Endothelial cell (in vitro differentiated cells): ENCODE measurements at places on chromosomes 12 and 14. TPM values are rescaled to one million over a fixed set of nuclear protein-coding genes. Genes with fewer than 3 reads are reported as not detected.

DNA sequence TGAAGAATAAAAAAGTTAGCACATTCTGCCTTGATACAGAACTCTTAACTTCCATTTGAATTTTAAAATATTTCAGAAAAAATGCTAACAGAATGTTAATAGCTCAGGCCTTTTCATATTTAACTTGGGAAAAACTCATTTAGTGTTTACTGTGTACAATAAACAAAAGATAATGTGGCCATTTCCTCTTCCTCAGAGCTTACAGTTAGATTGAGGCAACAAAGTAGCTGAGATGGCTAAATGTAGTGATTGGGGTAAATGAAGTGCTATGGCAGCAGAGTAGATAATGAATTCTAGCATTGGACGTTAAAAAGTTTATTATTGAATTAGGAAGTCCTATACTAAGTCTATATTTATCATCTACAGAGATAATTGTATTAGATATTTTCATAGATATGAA, 12.7 kb downstream of the CPSF2 start:
- DNase-seq = no peak

GRCh38 chr12:78034025-78034424, 203.3 kb downstream of the NAV3 start:
- DNase-seq = no peak

GRCh38 chr12:53700567-53700966, 24.7 kb upstream of the ATP5MC2 start:
- no peak for DNase-seq

- peak; percentile 57 for DNase-seq
Measured at GRCh38 chr12:6700646-6701051, at the start of gene PIANP. TSS of gene PIANP (minus strand) at chr12:6700815. CDS start at chr12:6698061, 2,754 bp downstream.

- no peak for DNase-seq
Measured at GRCh38 chr12:23458640-23459039, 490.8 kb downstream of the SOX5 start.

DNA sequence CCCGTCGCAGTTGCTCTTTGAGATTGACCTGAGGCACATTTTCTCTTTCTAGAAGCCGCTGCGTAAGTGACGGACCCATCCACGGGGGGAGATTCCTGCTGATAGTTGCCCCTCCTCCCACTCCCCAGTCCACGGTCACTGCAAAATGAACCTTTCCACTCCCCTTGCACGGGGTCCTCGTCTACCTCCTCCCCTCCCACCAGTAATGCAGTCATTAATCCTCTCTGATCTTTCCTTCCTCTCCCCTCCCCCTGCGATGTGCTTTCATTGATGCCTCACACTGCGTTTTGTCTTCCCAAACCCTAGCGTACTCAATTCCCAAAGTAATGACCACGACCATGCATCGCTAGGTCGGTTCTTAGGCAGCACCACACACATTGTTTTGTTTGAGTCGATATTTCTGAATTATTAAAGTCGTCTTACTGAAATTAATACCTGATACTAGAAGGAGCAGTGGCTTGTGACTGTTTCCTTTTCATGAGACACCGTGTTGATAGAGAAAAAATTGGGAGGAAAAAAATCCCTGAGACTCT, 857 bp downstream of the ETNK1 start:
- DNase-seq = peak; percentile 37

GRCh38 chr14:80239631-80240030, 28.3 kb upstream of the DIO2 start:
- no peak for DNase-seq

The EML5 gene
- total RNA-seq = 0.13 TPM

The ESPL1 gene
- total RNA-seq = 11.8 TPM

The CALCOCO1 gene
- total RNA-seq = 144 TPM

DNA sequence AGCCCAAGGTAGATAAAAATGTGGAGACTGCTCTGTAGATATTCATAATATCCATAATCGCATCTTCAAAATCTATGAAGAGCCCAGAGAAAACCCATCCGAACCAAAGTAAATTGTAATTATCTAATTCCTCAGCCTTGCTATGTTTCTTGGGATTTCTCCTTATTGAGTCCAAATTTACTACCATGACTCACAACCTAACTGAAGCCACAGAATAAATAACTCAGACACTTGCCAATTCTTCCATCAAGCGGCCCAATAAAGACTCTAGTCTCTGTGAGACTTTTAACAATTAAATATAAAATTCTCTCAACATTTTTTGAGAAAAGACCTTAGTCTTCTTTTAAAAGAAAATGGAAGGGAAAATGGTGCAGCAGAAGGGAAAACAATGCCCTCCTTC, 409.8 kb downstream of the DAD1 start:
- no peak for DNase-seq

GRCh38 chr12:65434737-65435136, 156.3 kb downstream of the MSRB3 start:
- DNase-seq = no peak

The FAM90A1 gene
- total RNA-seq = not detected

The MLH3 gene
- 17.2 TPM for total RNA-seq

DNA sequence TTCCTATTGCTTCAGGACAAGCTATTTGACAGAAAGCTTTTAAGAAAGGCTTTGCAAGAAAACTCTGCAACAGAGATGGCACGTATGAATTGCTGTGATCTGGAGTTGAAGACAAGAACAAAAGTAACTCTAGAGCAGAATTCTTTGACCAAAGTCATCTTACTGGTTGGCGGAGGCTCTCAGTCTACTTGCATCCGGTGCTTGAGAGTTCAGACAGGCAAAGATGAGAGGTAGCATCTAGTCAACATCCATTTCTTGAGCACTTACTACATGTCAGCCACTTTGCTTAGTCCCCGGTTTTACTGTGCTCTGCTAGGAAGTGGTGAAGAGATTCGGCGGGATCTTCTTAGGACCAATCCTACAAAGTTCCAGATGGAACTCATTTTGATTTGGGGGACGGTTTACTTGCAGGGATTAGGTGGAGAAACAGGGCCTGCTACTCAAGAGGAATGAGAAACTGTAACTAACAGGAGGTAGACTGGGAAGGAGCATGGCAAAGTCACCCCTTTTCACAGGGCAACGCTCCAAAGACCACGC, 404 bp upstream of the CCDC91 start:
- DNase-seq = no peak

DNA sequence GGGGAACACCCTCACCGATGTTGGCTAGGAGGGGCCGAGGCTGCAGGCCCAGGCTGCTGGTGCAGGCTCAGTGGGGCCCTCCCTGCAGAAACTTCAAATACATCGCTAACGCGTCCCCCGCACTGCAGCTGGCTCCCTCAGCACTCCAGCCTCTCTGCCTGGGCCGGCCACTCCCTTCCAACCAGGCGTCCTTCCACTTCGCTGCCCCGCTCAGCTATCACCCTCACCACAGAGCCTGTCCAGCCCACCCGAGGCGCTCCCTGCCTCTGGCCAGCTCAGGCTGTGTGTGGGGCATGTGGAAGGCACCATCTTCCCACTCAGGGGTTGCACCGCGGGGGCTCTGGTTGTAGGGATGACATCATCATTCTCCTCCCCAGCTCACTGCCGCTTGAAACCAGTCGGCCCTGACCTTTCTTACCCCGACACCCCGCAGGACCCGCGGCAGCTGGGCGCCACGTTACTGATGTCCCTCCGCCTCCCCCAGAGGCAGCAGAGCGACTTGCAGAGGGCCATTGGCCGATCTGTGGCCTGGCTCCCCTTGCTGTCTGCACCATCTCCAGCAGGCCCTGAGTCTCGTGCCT, 199.9 kb upstream of the RTL1 start:
- DNase-seq = no peak

- no peak for DNase-seq
Measured at GRCh38 chr12:30953951-30954751, 27.6 kb downstream of the TSPAN11 start.

DNA sequence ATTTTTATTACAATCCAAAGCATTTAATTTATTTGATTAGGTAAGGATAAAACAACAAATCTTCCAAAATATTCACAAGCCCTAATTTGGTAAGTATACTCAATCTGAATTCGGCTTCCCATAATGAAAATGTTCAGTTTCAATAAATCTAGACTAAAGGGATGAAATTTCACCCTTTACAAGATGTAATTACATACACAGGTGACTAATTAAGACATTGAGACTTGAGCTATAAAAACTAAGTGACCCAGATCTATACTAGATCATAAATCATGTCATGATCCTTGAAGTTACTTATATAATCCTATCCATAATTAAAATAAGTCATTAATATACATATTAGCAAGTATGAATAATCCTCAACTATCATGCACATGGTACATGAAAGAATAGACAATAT, 36.6 kb downstream of the LRP6 start:
- no peak for DNase-seq

GRCh38 chr14:55731881-55732498, 152.0 kb downstream of the KTN1 start:
- peak; percentile 59 for DNase-seq

The NELL2 gene
- 1.7 TPM for total RNA-seq

The CEP170B gene
- total RNA-seq = 11.3 TPM

- DNase-seq = no peak
Measured at GRCh38 chr14:77508249-77508648, 9.6 kb upstream of the ISM2 start.

- DNase-seq = no peak
Measured at GRCh38 chr12:1845886-1846285, 25.5 kb downstream of the LRTM2 start.

The SLC25A21 gene
- 1.2 TPM for total RNA-seq

The C12orf75 gene
- total RNA-seq = 24.0 TPM

GRCh38 chr12:126182619-126183236, 1117.5 kb downstream of the AACS start:
- DNase-seq = no peak

DNA sequence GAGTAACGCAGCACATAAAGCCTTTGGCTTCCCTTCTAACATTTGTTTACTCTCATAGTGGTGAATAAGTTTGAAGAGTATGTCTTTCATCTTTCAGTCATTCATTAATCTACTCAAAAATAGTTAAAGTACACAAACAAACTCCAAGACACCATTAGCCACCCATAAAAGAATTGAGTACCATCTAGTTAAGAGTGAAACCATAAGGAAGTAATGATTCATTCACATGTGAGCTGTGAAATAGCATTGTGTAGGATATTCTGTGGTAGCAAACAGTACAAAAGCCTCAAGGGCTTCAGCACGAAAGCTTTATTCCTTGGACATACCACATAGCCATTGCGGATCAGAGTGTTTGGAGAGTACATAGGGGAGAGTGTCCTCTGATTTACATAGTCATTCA, 13.9 kb downstream of the SYT1 start:
- no peak for DNase-seq

GRCh38 chr14:23399591-23399990, 8.5 kb downstream of the MYH6 start:
- DNase-seq = no peak

GRCh38 chr12:118237908-118238307, 102.0 kb downstream of the PEBP1 start:
- DNase-seq = no peak

GRCh38 chr12:106246891-106247673, 738 bp downstream of the CKAP4 start:
- DNase-seq = peak; percentile 64

The ST8SIA1 gene
- total RNA-seq = 0.77 TPM

The PLCZ1 gene
- not detected for total RNA-seq

- DNase-seq = no peak
Measured at GRCh38 chr12:99911081-99911480, 73.7 kb downstream of the ANKS1B start.

The ASCL1 gene
- total RNA-seq = not detected

GRCh38 chr12:6369916-6370575, 5.3 kb downstream of the SCNN1A start:
- DNase-seq = no peak

GRCh38 chr12:99573980-99574379, 73.6 kb upstream of the GARIN6 start:
- no peak for DNase-seq

DNA sequence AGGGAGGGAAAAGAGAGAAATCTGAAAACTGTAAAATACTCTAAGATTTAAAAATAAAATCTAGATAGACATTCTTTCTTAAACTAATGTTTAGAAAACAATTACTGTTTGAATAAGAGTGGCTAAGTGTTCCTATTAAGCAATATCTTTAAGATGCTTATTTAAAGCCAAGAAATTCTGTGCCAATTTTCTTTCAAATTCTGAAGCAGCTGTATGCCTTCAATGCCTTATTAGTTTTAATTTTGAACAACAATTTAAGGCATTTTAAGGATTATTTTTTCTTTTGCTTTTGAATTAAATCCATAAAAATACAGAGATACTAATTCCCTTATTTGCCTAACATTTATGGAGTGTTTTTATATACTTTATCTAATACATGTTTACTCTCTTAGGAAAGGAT, 50.3 kb upstream of the KITLG start:
- DNase-seq = no peak

DNA sequence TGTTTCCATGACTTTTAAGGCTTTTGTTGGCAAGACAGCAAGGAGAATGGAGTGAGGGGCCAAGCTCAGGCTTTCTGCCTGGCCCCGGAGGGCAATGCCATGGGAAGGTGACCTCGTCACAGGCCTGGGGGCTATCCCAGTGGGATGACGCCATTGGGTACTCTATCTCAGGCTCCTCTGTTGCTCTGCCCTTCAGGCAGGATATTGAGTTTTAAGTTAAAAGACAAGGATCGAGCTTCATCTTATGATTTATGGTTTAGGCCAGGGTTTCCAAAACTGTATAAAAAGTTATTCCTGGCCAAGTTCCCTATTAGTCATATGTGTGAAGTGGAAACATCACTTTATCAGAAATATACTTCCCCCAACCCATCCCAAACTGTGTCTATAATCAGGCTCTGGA, 127.7 kb downstream of the ZFP36L1 start:
- no peak for DNase-seq

DNA sequence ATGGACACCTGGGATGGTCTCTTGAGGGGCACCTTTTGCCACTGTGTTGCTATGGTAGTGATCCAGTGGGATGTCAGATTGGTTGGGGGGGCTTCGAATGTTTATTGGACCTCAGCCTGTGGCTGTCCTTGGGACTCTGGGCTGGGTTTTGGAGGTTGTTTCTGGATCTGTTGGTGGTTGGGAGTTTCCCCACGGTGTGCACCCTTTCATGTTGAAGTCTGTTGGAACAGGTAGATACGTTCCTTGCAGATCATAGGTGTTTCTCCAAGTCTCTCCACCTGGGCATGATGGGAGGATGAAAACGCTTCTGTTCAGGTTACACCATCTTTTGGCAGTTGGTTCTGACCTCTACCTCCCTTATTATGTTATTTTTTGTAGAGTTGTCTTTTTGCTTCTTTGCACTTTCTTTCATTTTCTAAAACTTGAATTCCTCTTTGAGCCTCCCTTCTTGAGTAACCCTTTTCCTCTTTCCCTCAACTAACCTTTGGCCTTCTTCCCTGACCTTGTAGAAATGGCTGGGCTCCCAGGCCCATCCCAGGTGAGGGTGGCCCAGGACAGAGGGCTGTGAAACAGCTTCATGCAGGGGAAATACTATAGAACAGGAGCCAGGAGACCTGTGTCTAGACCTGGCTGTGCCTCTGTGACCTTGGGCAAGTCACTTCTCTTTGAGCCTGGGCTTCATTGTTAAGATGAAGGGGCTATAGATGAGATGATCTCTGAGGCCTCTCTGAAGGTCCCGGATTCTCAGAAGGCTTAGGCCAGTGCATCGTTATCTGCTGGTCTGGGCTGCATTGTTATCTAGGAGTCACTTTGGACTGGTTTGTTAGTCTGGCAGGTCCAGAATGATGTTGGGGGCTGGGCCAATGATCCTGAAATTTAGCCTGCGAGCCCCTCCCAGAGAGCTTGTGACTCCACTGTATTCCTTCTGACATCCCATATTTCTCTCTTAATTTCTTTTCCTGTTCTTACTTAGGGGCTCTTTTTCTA, 2.0 kb downstream of the ATN1 start:
- DNase-seq = no peak

The TTC9 gene
- 16.9 TPM for total RNA-seq

The POTEM gene
- total RNA-seq = not detected
